GM10248 (cell line): ENCODE measurements at places on chromosomes 6 and 20.

- DNase-seq: no peak
Observed at GRCh38 chr6:138456401-138456790, 42.9 kb downstream of the NHSL1 start.

DNA sequence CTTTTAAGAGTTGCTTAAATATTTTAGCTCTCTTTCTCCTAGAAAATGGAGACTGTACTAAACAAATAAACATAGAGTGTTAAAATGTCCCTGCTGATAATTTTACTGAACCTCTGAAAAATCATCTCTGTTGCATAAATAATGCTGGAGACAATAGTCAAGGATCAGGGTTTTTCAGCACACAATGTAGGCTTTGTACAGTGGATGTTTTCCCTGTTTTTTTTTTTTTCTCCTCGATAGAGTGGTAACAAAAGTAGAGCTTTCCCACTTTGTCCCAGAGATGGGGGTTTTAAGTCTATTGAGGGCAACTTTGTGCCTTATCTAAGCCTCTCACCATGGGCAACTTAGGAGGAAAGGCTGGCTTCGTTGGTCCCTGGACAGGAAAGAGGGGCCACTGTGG is 222.6 kb upstream of the HDDC2 start:
- no peak for DNase-seq

DNA sequence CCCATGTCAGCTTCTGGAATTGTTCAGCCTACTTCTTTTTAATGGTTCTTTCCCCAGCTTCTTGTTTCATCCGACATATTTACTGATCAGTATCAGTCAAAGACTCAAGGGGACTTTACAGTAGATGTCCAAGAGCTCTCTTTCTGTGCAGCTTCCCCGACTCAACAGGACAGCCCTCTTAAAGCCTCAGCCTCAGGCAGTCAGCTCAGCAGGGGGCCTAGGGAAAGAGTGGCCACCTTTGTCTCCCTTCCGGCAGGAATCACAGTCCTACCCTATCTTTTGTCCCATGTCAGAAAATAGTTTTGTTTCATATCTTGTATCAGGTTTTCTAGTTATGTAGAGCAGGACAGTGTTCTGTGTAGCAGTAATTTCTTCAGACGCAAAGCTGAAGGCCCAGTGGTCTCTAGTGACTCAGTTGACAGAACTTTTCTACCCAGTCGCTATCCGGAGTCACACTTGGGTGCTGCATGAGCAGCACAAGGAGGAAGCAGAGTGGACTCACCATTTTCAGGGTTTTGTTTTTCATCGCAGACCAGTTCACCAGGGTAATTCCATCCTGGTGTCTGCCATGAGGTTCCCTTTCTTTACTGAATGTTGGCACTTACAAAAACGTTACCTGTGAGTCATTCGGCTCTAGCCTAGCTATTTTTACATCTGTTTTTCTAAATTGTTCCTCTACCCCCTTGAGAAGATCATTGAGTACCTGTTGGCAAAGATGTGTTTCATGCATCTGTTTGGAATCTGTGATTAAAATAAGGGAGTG is 47.7 kb downstream of the SPATA2 start:
- DNase-seq: no peak

DNA sequence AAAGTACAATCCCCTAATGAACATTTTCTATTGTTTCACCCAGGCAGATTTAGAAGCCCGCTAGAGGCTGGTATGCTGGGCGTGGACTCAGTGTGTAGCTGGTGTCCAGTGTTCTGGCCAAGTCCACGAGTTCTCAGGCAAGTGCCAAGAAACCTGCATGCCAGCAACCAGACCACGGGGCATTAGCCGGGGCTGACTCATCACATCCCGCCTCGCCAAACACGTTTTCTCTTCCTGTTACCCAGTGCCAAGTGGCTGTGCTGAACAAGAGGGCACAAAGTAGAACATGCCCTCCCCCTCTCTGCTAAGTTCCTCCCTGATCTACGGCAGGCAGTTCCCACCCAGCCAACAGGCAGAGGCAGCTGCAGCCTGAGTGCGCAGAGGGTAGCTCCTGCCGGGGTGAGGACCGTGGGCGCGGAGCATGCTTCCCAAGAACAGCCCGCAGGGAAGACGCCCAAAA is 29.6 kb downstream of the RAMACL start:
- DNase-seq: no peak

DNA sequence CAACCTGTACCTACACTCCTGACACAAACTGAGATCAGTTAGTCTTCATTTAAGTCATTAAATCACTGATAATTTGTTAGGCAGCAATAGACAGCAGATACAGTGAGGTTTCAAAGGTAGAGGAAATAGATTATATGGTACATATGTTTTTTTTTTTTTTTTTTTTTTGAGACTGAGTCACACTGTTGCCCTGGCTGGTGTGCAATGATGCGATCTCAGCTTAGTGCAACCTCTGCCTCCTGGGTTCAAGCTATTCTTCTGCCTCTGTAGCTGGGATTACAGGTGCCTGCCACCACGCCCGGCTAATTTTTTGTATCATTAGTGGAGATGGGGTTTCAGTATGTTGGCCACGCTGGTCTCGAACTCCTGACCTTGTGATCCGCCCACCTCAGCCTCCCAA is 38.2 kb upstream of the KIF13A start:
- DNase-seq: no peak

DNA sequence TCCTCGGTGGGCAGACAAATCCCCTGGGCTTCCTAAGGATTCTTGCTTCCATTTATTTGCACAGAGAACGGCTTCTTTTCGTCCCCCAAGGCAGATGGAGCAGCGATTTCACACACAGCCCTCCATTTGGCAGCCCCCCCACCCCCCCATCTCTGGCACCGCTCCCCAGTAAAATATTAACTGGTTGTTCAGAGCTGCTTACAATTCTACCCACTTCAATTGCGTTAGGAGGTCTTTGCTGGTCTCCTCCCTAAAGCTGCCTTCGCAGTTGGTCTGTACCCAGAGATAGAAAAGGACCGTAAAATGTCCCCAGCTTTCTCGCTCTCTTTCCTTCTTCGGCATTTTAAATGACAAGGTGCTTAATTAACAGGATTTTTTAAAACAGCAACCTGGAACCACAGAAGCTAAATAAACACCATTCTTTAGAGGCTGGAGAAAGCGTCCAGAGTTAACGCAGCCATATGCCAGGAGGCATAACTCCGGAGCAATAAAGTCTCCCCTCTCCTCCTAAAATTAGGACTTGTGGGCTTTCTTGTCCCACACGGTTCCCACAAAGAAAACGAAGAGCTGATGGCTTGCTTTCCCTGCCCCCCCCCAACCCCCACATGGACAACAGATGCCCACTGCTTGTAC is 1.7 kb upstream of the ZMYND8 start:
- no peak for DNase-seq
